ENCODE measurements at places on chromosomes 2 and 18.
A peak's percentile ranks its signal among the peaks of the same experiment; 100 is the strongest.

DNA sequence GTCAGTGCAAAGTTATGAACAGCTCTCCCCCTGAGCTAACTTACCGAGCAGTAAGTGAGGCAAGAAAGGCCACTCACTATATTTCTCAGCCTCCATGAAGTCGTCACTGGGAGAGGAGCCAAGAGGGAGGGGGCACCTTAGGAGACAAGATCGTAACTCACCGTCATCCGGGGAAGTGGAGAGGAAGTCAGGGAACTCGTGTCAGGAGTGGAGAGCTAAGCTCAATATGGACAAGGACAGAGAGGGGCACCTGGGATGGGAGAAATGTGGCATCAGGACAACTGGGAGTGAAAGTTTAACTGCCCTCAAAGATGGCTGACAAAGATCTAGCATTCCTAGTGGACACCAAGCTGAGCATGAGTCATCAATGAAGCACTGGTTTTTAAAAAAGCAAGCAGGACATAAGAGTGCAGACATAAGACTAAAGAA lies 37.1 kb downstream of the BCL11A start:
- DNase-seq = no peak

GRCh38 chr2:63740943-63741342 lies 100.8 kb upstream of the UGP2 start:
- DNase-seq = no peak

- no peak for DNase-seq
Observed at GRCh38 chr2:109351164-109351756, 222.3 kb downstream of the SH3RF3 start.

GRCh38 chr18:38619129-38619528 lies 1053.5 kb upstream of the CELF4 start:
- no peak for DNase-seq

GRCh38 chr2:138391946-138392345 lies 109.6 kb upstream of the SPOPL start:
- no peak for DNase-seq

DNA sequence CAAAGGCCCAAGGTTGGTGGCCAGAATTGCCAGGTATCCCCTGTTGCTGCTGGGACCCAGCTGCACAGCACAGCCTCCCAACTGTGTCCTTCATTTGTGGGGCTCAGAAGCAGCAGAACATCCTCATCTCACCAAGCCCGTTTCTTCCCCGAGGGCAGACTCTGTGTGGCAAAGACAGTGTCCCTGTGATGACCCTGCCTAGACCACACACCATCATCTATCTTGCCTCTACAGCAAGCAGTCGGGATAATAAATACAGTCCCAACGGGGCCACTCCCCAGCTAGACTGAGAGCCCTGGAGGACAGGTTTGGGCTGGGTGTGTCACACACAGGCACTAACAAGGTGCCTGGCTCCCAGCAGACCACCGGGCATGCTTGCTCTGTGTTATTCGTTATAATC lies 93.4 kb downstream of the PTGR3 start:
- no peak for DNase-seq

GRCh38 chr18:77145364-77145901 lies 12.8 kb upstream of the MBP start:
- DNase-seq = no peak

- DNase-seq = no peak
Observed at GRCh38 chr2:199659207-199659606, 191.8 kb downstream of the FTCDNL1 start.

- DNase-seq = no peak
Observed at GRCh38 chr2:8452979-8453903, 228.6 kb upstream of the ID2 start.

GRCh38 chr18:58010265-58010664 lies 33.8 kb upstream of the NEDD4L start:
- no peak for DNase-seq

- peak; percentile 73 for DNase-seq
Observed at GRCh38 chr2:8514796-8515758, 166.8 kb upstream of the ID2 start.

DNA sequence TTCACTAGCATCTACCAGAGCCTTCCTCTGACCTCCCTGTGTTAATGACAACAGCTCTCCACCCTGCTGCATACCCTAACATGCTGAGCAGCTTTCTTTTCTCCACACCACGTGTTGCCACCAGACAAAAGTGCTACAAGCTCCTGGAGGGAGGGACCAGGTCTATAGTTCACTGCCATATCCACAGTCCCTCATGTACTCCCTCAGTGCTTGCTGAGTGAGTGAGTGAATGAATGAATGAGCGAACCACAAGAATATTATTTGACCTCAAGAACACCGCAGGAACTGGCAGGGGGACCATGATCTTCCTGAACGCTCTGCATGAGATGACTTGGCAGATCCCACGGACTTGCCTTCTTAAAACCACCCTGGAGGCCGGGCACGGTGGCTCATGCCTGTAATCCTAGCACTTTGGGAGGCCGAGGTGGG lies 47.4 kb upstream of the CAB39 start:
- no peak for DNase-seq

DNA sequence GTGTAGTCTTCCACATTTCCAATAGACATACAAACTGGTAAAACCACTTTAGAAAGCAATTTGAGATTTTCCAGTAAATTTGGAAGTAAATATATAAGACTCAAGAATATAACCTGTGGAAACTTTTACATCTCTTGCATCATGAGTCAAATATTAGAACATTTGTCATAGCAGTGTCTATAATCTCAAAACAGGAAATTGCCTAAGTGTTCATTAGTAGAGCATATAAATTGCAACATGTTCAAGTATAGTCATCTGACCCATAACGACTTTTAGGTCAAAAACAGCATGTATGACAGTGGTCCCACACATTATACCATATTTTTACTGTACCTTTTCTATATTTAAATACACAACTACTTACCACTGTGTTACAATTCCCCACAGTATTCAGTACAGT lies 555.9 kb upstream of the VRK2 start:
- no peak for DNase-seq

All from CD4-positive, alpha-beta T cell treated with Interleukin-10 for 1 hour (primary cell).